ENCODE measurements at places on chromosomes 16 and 17. TPM values are rescaled to one million over a fixed set of nuclear protein-coding genes. Genes with fewer than 3 reads are reported as not detected.
A peak's percentile ranks its signal among the peaks of the same experiment; 100 is the strongest.

DNA sequence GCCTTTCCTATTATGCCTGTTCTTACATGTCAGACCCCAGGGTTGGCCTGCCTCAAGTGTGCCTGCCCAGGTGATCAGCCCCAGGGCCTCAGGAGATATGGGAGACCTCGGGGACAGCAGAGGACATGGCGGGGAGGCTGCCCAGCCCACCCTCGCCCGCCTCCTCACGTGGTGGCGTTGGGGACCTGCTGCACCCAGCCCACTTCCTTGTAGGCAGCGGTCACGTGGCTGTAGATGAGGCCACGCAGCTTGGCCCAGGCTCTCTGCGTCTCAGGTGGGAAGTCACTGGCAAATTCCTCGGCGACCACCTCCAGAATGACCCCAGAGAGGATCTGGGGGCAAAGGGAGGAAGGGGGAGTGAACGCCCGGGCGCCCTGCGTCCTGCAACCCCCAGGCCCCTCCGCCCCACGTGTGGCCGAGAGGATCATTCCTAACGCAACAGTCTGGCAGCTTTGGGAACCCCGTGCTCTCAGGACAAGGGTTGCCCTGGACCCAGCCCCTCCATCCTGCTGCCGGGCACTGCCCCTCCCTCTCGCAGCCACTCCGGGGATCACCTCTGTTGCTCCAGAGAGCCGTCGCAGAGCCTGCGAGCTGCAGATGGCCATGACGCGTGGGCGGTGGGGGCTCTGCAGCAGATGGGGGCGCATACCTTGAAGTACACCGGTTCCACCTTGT is 6.6 kb downstream of the CYGB start:
- no peak for DNase-seq

GRCh38 chr17:43011728-43012472 is 5.3 kb downstream of the IFI35 start:
- no peak for DNase-seq

- DNase-seq, result no peak
Measured at GRCh38 chr16:17392857-17393692, 77.7 kb downstream of the XYLT1 start.

KRT9 gene
- not detected for total RNA-seq

DNA sequence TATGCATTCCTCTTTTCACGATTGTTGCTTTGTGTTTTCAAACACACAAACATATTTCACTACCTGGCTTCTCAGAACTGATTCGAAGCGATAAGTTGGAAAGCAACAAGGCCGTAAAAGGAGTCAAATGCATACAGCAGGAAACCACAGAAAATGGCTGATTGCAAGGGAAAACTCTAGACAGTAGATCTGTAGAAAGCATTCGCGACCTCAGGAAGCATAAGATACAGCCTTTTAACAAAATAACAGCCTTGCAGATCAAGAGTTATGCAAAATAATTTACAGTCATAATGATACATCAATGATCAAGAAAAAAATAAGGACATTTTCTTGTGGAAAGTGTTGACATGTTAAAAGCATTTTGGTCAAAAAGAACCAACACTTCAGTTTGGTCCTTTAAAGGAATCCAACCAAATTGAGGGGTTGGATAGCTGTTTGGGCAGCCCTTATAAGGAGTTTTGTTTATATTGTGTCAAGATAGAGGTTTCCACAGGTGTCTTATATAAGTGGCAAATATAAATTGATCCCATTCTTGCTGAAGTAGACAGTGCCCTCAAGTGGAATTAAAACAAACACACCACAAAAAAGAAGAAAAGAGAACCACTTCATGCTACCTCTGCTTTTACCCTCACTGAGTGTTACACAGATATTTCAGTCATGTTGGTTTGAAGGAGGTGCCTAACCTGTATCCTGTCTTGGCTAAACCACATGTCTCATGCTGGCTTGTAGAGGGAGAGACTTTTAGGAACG is 5.5 kb downstream of the CYLD start:
- DNase-seq, result no peak

DNA sequence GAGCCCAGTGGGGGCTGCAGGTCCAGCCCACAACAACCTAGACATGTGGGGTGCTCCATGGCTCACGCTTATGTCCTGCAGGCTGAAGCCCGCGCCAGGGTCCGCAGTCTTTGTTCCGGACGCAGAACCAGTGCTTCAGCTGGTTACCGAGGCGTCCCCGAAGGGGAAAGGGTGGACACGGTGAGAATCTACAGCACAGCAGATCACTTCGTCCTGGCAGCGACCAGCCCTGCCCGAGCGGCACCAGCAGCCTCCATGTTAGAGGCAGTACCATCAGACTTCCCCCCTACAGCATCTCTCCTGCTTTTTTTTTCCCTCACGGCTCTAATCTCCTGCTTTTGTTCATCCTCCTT is 1736.4 kb downstream of the TP53TG3F start:
- DNase-seq, result no peak

CCT6B gene
- 1.7 TPM for total RNA-seq

GRCh38 chr16:55497558-55497957 is 11.3 kb upstream of the LPCAT2 start:
- DNase-seq, result no peak

TAC4 gene
- total RNA-seq, result not detected

GRCh38 chr17:52383493-52384100 is 225.1 kb upstream of the CA10 start:
- DNase-seq, result peak; percentile 89

SMIM36 gene
- total RNA-seq, result not detected

DNA sequence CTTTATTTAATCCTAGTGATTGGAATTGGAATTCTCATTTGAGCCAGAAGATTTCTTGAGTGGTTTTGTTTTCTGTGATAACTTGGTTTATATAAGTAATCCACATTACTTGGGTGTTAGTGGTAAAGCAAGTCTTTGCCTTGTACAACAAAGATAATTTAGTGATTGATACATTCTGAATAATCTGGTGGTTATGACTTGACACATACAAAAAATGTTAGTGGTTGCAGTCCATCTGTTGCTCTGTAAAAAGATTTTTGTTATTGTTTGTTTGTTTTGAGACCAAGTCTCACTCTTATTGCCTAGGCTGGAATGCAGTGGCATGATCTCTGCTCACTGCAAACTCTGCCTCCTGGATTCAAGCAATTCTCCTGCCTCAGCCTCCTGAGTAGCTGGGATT is 13.2 kb downstream of the OMG start:
- no peak for DNase-seq

- DNase-seq, result no peak
Measured at GRCh38 chr17:46081018-46081320, 81.9 kb downstream of the STH start.

- no peak for DNase-seq
Measured at GRCh38 chr17:78154903-78155811, 9.0 kb downstream of the C17orf99 start.

GALR2 gene
- 0.81 TPM for total RNA-seq

- DNase-seq, result no peak
Measured at GRCh38 chr16:30053376-30054015, 12.1 kb upstream of the ALDOA start.

GRCh38 chr17:7824021-7824924 is 9.7 kb upstream of the KDM6B start:
- no peak for DNase-seq

PRAC1 gene
- total RNA-seq, result not detected

ZCCHC14 gene
- total RNA-seq, result 27.6 TPM

DNA sequence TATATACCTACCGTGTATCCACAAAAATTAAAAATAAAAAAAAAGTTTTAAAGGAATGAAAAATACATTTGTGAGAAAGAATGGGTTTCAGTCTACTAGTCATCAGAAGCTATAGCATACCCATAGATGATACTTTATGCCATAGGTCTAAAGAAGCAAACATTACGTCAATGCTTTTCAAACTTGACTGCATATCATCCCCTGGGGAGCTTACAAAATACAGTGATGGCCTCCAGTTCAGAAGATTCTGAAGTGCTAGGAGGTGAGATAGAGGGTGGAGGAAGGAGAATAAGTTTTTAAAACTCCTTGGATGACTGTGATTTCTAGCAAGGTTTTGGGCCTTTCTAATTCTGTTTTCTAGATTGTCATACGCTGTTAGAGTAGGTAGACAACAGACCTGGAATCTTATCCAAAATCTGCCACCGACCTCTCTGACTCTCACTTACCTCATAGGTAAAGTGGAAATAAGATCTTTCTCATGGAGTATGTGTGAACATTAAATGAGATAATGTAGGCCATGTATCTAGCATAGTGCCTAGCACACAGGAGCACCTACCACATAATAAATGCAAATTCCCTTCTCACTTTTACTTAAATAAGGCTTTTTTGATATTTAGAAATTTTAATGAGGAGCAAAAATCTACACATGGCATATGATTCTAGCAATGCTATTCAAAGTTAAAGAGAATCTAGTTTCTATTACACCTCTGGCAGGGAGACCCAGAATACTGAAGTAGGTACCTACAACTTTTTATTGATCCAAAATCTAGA is 12.4 kb downstream of the MMD start:
- DNase-seq, result no peak

DNA sequence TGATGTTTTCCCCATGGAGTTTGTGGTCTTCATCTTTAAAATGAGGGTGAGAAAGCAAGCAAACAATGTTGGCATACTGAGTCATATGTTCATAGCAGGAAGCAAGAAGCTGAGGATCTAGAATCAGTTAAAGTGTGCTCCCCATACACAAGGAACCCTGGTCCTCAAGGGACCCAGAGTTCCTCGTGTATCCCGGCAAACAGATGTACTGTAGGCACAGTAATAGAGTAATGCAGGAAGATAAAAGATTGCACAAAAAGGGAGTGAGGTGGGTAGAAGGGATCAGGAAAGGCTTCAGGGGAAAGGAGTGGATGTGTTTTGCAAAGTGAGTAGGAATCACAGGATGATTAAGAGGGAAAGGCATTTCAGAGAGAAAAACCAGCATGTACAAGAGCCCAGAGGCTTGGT is 412.3 kb upstream of the CDH11 start:
- no peak for DNase-seq

VAT1L gene
- 33.8 TPM for total RNA-seq

GRCh38 chr17:66087073-66087472 is 104.9 kb downstream of the CEP112 start:
- DNase-seq, result no peak

DNA sequence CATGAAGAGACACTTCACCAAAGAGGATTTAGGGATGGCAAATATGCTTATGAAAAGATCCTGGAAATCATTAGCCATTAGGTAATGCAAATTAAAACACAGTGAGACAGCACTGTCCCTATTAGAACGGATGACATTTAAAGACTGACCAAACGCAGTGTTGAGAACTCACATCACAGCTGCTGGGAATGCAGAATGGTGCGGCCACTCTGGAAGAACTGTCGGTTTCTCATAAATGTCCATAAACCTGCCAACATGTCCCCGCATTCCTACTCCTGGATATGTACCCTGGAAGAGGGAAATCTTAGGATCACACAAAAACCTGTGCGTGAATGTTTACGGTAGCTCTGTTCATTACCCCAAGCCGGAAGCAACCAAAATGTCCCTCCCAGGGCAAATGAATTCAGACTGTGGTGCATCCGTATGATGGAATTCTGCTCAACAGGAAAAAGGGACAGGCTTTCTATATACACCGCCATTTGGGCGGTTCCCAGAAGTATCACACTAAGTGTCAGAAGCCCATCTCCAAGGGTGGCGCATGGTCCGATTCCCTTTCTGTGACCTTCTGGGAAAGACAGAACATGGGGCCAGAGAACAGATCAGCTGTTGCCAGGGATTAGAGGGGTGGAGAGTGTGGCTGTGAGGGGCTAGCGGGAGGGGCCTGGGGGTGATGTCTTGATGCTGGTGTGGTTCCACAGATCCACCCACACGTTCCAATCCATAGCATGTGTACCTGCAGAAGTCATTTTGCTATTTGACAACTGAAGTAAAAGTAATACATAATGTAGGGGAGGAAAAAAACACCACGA is 197.2 kb upstream of the CHMP6 start:
- DNase-seq, result no peak

CDH13 gene
- 1.5 TPM for total RNA-seq

GRCh38 chr17:68310152-68310551 is 18.9 kb downstream of the ARSG start:
- no peak for DNase-seq

SLC6A4 gene
- total RNA-seq, result 0.44 TPM

OVCA2 gene
- 24.2 TPM for total RNA-seq

Measured in H9 (cell line).